ENCODE measurements at places on chromosomes 2 and 18.

- no peak for DNase-seq
These were observed 169.4 kb downstream of the MEIS1 start for GRCh38 chr2:66604326-66604725.

DNA sequence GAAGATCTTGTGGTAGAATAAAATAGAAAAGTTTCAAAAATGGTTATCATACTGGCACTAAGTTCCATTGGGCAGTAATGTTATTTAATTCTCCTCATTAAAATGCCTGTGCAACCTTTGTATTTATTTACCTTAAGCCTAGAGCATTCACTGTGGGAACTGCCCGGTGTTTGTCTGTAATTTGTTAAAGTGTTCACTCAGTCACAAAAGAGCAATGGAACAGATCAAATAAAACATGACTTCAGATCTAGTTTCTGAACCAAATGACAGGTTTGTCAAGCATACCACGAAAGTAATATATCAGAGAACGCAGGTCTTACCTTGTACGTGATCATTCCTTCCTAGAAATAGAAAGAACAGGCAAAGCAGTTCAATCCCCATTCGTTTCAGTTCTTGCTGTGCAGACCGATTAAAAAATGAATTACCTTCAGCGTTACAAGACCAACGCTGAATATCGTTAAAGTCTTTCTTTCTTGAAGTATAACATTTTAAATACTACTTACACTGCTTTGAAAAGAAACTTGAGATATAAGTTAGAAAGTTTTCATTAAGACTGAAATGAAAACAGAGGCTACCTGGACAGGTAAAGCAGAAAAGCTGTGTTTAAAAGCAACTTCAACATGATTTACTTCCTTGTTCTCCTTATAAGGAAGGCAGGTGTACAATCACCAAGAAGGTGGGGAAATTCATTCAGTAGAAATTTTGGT lies at the start of gene ITGB6:
Gene ITGB6, minus strand, starts transcription at position 590 of the 707 bp plus-strand sequence. Its CDS starts 209 bp downstream, at position 381.
- no peak for DNase-seq

- no peak for DNase-seq
These were observed 6.3 kb upstream of the SCYGR8 start for GRCh38 chr2:227739351-227739750.

- peak; percentile 3 for DNase-seq
These were observed 453.0 kb downstream of the GALR1 start for GRCh38 chr18:77702686-77703085.

DNA sequence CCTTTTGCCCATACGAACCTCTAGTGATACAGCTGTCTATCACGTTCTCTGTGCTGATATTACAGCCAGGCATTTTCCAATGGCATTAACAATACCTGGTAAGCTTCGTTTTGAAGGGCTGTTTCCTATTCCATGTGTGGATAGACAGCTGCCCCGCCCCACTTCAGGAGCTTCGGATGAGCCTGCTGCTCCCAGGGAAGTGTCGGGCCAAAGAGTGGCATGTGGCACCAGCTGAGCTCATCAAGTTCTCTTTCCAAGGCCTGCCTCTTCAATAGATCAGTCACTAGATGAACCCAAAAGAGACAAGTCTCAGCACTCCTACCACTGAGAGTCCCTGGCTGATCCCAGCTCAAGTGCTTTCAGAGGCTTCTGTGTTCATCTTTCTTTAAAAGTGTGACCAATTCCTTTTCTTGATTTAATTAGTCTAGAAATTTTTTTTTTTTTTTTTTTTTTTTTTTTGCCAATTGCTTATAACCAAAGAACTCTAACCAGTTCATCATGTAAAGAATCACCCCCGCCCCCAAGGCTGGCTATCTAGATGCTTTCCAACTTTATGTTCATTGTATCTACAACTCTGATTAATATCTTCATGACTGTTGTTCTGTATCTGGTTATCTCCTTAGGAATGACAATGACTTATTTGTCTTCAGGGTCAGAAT lies 46.6 kb downstream of the HDAC4 start:
- DNase-seq: no peak

DNA sequence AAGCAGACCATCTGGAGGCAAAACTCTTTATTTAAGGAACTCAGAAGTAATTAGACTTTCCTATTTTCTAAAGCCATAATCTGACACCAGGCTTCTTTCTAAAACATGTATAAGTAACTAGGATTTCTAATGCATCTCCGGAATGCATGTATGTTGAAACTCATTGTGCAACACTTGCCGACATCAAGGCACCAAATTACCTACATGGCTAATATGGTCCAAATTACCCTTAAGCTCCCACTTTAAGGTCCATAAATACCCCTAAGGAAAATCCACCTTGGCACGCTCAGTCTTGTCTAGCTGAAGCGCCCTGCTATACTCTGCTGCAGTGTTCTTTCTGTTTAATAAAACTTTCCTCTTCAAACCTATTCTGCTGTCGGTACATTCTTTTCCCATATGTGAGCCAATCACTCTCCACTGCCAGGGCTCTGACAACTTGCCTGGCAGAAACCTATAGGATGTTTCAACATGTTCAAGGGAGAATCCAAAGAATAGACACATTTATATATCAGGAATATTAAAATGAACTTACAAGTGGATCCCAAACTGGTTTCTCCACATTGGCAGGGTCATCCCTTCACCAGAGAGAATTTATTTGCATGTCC lies 171.9 kb downstream of the GALNT1 start:
- peak; percentile 88 for DNase-seq

DNA sequence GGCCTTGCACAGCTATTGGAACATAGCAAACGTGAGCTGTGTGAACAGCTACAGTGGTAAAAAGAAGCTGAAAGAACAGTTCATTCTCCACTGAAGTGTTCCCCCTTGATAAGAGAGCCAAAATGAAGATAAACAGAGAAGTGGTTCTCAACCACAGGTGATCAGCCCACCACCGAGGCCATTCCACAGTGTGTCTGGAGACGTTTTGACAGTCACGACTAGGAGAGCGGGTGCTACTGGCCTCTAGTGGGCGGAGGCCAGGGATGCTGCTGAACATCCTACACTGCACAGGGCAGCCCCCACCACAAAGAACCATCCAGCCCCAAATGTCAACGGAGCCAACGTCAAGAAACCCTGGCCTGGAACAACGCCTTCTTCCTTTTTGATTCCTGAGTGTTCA lies 38.4 kb downstream of the ADCY3 start:
- no peak for DNase-seq

GRCh38 chr2:84631047-84631446 lies 114.7 kb downstream of the DNAH6 start:
- peak; percentile 61 for DNase-seq

- peak; percentile 76 for DNase-seq
These were observed 47.4 kb downstream of the TSPYL6 start for GRCh38 chr2:54208364-54209240.

GRCh38 chr2:184524551-184525382 lies 73.6 kb upstream of the ZNF804A start:
- DNase-seq: no peak

GRCh38 chr2:157336137-157337010 lies 10.8 kb upstream of the ERMN start:
- DNase-seq: peak; percentile 58

DNA sequence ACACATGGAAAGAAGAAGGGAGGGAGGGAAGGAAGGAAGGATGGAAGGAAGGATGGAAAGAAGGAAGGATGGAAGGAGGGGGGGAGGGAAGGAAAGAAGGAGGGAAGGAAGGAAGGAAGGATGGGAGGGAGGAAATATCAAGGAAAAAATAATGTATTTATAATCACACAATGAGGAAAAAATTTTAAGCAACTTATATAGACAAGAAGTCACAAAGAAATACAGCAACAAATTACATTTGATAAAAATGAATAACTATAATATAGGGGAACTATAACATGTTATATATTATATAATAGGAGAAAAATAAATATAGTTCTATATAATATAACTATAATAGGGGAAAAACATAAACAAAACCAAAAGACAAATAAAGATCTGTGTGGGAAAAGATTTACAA lies 441.8 kb downstream of the LRATD1 start:
- DNase-seq: no peak

DNA sequence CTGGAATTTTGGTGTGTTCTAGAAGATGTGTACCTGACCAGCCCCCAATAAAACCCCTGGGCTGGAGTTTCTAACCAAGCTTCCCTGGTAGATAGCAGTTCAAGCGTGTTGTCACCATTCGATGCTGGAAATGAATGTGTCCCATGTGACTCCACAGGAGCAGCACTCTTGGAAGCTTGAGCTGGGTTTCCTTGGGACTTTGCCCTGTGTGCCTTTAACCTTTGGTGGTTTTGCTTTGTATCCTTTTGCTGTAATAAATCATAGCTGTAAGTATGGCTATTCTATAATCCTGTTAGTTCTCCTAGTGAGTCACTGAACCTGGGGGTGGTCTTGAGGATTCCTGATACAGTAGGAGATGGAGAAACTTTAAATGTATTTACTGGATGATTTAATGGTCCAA lies 65.2 kb downstream of the KLHL14 start:
- no peak for DNase-seq

Data from adipocyte (in vitro differentiated cells).